ENCODE measurements at places on chromosomes 3 and 15.

DNA sequence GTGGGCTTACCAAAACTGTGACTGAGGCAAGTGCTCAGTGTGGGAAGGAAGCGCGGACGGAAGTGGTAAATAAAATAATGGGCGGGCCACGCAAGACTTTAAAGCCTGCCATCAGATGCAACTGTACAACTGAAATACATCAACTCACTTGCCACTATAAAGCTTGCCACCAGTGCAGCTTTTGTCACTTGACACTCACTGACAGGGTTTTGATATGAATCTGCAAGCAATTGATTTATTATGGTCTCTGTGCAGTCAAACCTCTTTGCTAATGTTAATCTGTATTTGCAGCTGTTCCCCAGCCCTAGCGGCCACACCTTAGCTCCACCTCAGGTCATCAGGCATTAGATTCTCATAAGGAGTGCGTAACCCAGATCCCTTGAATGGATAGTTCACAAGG lies 2.3 kb upstream of the GFM1 start:
- no peak for DNase-seq

DNA sequence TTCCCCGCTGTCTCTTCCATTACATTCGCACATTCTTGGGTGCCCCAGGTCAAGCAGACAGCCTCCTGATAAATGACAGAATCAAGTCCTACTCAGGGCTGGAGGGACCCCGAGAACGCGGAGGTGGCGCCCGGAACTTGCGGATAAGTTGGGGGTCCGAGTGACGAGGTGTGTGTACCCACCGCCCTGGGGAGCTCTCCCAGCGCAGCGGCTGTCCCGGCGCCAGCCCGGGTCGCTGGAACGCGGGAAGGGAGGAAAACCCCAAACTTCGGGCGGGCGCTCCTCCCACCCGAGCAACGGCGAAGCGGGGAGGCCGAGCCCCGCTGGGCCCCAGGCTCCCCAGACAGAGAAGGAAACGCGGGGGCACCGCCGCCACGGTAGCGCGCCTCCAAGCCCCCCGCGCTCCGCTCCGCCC lies 550 bp downstream of the CLN6 start:
- DNase-seq = no peak

DNA sequence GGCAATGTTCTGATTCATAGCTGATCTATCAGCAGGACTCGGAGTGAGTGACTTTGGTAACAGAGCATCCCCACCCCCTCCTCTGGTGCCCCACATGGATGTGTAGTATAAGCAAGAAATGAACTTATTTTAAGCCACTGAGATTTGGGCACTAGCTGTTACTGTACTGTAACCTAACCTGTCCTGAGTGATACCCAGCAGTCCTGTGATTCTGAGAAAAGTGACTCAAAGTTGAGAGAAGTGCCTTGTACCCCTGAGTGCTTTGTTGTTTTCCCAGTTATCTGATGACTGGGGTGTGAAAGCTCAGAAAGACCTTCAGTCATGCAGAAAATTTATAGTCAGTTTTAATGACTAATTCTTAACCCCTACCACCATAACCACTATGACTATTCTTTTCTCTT lies 439.9 kb upstream of the RBMS3 start:
- no peak for DNase-seq

- no peak for DNase-seq
These were observed 394.9 kb downstream of the PTPRG start for GRCh38 chr3:61956236-61956635.

DNA sequence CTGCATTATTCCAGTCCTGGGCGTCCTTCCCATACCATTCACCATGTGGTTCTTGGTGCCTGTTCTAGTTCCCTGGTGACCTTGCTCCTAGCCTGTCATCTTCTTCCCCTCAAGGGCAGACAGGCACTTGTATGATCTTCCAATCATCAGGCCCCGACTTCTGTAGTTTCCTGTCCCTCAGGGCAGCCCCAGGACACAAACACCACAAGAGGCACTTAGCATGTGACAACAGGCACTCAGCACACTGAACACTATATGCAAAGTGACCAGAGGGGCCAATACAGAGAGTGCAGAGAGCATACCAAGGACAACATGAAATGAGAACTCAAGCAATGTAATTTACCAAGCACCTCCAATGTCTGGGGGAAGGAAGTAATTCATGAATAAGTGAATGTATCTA lies 17.9 kb downstream of the TMEM40 start:
- no peak for DNase-seq

- no peak for DNase-seq
These were observed 97.1 kb downstream of the CEMIP start for GRCh38 chr15:80876348-80876674.

DNA sequence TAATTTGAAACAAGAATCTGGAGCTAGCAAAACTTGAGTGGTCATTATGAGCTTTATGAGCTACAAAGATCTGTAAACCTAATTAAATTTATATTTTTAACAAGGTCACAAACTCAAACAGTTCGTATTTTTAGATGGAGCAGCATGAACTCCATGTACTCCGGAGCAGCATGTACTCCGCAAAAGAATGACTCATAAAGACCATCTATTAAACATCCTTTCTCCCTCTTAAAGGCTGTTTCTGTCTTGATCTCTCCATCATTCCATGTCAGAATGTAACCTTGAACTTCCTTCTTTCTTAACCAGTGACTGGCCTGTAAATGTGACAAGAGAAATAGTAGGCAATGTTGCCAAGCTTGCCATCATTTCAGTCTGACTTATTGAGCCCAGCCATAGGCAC lies 696.9 kb downstream of the ZNF385D start:
- DNase-seq = no peak

DNA sequence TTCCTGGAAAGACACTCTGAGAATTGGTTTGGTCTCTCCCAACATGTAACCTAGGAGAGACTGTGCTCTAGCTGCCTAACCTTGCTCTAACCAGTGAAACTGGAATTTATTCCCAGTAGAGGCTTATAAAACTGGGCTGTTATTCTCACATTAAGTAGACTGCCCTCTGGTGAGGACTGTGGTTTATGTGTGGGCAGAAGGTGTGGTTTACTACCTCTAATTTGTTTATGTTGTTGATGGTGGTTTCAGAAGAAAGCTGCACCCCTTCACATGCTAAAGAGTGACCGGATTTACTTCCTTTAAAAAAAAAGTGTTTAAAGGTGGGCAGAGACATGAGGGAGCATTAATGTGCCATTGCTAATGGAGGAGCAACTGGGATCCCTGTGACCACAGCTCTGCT lies 273.2 kb downstream of the MECOM start:
- DNase-seq = no peak

GRCh38 chr15:70852501-70853317 lies 1.2 kb downstream of the LARP6 start:
- DNase-seq = no peak

GRCh38 chr3:32398531-32398930 lies 6.9 kb downstream of the CMTM7 start:
- DNase-seq = no peak

- DNase-seq = no peak
These were observed 51.6 kb downstream of the SLC7A14 start for GRCh38 chr3:170534227-170534626.

GRCh38 chr15:70240082-70240481 lies 142.4 kb upstream of the TLE3 start:
- no peak for DNase-seq

DNA sequence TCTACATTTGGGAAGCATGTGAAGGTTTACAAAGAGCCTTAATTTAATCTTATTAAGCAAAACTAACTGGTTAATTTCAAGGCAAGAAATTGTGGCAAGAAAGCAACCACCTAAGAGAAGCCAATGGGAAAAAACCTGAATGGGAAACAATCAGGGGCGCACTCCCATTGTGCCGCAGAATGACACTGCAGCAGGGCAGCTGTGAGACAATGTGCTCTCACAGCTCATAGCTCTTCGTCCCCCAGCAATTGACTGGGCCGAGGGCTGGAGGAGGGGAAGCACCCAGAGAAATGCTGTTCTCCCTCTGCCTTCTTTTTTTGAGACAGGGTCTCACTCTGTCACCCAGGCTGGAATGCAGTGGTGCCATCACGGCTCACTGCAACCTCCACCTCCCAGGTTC lies 93.3 kb upstream of the RAD18 start:
- no peak for DNase-seq

DNA sequence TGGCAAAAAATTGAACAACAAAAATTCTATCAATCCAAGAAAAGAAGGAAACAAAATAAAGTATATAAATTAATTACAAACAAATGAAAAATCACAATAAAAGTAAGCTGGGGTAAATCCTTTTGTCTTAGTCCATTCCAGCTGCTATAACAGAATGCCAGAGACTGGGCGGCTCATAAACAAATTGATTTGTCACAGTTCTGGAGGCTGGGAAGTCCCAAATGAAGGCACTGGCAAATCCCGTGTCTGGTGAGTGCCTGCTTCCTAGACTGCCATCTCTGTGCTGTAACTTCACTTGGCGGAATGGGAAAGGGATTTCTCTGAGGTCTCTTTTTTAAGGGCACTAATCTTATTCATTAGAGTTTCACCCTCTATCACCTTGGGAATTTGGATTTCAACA lies 53.6 kb upstream of the RPL35A start:
- DNase-seq = no peak

DNA sequence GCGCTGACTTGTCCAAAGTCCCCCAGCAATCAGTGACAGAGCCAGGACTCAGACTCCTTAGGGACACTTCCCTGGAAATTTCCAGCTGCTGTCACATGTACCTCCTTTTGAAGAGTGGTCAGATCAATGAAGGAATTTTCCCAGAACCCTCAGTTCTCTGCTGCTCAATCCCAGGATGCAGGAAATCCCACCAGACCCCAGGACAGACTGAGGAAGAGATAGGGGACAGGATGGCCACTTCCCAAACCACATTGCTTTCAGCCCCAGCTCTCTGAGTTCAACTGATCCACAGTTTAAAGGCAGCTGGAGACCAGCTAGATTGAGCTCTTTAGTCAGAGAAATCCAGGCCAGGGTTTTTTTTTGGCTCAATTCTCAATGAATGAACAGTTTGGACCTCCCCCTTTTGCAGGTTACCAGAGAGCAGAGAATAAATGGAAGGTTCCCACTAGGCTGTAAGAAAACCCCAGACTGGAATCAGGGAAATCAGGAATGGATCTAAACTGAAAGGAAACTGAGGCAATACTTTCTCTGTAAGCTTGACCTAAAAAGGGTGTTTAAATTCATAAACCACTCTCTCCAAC lies 1.5 kb downstream of the CYP1A1 start:
- no peak for DNase-seq

GRCh38 chr15:42811433-42811832 lies 74.5 kb upstream of the CDAN1 start:
- no peak for DNase-seq

- DNase-seq = no peak
These were observed 179.4 kb downstream of the ABHD5 start for GRCh38 chr3:43870120-43870519.

GRCh38 chr15:40100123-40100946 lies 8.3 kb downstream of the BMF start:
- DNase-seq = no peak

- DNase-seq = no peak
These were observed 22.8 kb upstream of the CEP152 start for GRCh38 chr15:48833526-48834239.

- no peak for DNase-seq
These were observed 10.1 kb downstream of the MNS1 start for GRCh38 chr15:56454836-56455235.

DNA sequence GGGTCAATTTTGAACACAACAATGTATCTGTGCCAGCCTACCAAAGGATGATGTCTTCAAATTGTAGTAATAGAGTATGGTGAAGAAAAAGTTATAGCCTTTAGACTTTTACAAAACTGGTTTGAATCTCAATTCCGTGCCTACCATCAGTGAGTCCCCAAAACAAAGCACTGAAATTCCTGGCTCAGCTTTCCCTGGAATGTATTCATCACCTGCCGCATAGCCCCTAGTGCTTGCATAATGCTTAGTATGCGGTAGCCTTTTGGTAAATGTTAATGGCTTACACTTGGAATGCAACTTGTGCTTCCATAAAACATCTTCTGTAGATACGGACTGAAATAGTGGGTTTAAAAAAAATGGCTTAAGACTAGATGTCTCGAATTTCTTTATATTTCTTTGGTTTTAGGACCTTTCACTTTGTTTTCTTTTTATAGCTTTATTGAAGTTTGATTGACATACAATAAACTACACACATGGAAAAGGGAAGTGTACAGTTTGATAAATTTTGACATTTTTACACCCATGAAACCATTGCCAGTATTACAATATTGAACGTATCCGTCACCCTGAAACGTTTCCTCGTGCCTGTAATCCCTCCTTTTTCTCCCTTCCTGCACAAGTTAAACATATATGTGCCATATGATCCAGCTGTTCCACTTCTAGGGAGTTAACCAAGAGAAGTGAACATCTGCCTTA lies 12.1 kb downstream of the SACM1L start:
- no peak for DNase-seq

- no peak for DNase-seq
These were observed 125.9 kb downstream of the ATP10A start for GRCh38 chr15:25737218-25737643.

DNA sequence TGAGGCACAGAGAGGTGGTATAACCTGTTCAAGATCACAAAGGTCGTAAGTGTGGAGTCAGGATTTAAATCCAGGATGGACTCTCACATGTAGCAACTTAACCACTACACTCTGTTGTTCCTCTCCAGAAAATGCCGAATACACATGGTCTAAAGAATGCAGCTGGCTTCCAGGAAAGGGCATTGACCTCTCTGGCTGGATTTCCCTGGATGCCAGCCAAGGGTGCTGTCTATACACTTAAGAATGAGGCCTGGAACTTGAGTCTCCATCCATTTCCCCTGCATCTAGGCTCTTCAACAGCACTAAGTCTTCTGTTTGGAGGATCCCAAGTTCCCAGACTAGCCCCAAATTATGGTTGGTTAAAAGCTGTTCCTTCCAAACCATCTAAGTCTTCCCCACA lies 60.5 kb downstream of the CERS3 start:
- no peak for DNase-seq

- no peak for DNase-seq
These were observed 112.8 kb upstream of the LPP start for GRCh38 chr3:188041193-188041592.

GRCh38 chr3:31371484-31372177 lies 161.1 kb upstream of the STT3B start:
- DNase-seq = no peak

GRCh38 chr15:95300958-95301357 lies 1029.5 kb upstream of the NR2F2 start:
- no peak for DNase-seq

- DNase-seq = no peak
These were observed at the start of gene CGNL1 for GRCh38 chr15:57375827-57376695. Gene CGNL1, plus strand, starts transcription at chr15:57376505. Its CDS starts 61,495 bp downstream, at chr15:57438000.

DNA sequence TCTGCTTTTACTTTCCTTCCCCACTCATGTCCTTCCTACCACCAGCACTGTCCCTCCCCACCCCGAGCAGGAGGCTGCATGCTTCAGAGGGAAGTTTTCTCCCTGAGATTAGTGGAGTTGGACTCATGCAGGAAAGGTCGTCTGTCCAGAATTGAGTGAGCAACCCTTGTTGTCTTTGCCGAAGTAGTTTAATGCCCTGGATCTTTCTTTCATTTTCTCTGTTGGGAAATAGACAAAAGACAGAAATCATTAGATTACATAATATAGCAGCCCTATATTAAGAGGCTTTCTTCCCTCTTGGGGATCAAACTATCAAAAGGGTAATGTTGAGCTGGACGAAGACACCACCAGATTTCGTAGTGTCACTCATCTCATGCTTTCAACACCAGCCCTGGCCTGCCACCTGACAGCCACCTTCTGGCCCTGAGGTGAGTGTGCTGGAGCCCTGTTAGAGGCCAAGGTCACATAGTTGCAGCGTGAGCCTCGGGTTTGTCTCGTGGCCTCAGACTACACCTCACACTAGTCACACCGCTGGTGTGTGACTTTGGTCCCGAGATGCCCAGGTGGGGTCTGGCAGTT lies 231.0 kb downstream of the ITPR1 start:
- no peak for DNase-seq
